MM.1S (cell line): ENCODE measurements at places on chromosomes 5 and 9.

DNA sequence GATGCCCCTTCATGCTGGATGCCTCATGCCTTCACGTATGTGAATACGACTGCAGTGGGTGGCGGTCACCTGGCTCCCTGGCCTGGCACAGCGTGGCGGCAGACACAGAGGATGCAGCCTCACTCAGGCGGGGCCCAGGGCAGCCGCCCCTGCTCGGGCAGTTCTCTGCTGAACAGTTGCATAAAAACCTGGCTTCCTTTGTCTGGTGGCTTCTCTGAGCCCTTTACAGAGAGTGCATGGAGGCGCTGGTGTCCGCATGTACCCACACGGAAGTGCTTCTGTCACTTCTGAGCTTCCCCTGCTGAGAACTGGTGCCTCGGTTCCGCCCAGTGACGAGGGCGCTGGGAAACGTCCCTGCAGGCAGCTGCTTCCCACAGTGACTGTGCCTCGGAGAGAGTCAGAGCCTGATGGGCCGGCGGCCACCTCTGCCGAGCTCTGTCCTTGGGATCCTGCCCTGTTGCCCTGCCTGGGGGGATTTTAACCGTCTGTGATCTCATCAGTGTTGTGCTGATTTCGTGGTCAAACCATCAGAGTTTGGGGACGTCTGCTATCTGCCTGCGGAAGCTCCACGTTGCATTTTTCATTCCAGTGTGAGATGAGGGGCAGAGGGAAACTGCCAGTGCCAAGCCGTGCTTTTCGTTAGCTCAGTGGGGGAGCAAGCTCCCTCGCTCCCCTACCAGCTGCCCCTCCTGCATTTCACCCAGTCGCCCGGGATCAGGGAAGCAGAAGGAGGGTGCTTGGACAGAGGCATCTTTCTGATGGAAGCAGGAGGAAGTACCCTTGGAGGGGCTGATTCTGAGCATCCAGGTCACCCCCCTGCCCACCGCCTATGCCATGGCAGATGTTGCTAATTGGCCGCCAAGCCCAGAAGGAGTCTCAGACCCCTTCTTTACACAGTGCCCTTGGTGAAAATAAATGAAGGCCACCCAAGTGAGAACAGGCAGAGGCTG is 153.0 kb upstream of the COL5A1 start:
- no peak for DNase-seq

DNA sequence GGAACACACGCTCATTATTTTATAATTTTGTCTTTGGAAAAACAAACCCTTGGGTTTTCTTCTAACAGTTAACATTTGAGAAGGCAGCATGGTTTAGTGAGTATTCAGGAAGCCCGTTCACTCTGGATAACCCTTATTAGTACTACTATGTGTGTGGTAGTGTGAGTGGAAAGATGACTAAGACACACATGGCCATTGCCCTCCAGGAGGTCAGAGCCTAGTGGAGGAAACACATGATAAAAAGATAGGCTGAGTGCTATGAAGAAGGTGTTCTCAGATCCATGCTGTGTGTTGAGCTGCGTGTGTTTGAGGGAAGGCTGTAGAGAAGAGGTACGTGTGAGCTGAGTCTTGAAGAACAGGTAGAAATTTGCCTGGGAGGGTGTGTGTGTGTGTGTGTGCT is 8.4 kb downstream of the C5orf47 start:
- no peak for DNase-seq

- DNase-seq: no peak
These were observed 152.7 kb upstream of the ADRA1B start for GRCh38 chr5:159763562-159763961.

DNA sequence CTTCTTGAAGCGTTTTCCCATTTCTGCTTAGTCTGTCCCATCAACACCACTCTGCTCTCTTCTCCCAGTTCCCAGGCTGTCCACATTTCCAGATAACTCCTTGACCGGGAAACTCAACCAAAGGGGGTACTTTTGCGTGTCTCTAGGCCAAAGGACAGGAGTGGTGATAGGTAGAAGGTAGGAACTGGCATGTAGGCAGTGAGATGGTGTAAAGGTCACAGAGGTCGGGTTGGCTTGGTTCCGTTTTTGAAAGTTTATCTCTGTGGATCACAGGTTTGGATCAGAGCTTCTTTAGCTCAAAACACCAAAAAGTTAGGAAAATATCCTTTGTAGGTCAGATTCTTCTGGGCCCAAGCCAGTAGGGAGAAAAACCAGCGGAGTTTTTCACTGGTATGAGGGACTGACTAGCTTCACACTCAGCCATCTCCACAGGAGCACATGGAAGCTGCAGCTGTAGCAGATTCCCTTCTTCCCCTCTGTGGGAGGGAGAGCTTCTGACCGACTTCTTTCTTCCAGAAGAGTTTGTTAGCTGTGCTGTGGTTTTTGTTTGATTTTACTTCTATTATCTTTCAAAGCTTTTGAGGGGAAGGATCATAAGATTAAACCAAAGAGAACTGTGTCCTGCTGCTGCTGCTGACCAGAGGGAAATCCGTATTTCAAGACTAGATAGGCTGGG is 98.4 kb upstream of the DMRT1 start:
- no peak for DNase-seq

DNA sequence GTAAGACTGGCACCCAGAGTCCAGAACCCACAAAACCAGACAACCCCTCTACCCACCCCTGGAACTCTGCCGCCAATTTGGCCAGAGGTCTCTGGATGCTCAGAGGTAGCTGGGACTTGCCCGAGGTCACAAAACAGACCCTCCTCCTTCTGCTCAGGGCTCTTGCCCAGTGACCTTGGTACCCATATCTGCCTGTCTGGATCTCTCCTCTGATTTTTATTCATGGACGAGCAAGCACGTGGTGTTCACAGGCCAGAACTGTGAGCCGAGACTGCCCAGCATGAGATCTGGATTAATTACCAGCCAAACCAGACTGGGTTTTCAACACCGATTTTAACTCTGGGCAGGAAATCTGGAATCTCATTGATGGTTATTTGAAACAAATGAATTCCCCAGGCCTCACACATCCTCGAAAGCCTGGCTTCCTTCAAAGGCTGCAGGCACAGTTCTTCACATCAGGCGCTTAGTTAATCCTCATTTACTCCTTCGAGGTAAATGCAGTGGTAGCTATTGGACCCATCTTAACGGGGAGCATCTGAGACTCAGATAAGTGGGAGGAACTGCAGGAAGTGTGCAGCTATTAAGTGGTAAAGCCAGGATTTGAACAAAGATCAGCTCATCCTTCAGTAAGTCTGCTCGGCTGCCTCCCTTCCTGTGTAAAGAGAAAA is 21.4 kb downstream of the COL27A1 start:
- DNase-seq: no peak

DNA sequence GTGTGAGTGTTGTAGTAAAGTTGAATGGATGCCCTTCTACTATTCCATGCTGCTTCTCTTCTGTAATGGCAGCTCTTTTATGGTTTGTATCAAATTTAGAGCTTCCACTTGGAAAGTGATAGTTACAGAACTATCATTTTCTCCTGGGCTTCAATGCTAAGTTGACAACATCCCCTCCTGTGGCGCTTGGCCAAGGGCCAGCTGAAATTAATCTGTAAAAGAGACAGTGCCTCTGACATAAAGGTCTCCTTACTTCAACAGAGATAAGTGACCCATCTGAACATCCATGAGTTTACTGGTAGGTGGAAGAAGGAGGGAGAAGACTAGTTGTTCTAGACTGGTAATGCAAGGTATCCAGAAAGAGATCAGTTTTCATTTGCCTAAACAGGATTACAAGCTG is 39.7 kb downstream of the CHSY3 start:
- no peak for DNase-seq

GRCh38 chr5:102600964-102601363 is 102.2 kb upstream of the SLCO6A1 start:
- DNase-seq: no peak

DNA sequence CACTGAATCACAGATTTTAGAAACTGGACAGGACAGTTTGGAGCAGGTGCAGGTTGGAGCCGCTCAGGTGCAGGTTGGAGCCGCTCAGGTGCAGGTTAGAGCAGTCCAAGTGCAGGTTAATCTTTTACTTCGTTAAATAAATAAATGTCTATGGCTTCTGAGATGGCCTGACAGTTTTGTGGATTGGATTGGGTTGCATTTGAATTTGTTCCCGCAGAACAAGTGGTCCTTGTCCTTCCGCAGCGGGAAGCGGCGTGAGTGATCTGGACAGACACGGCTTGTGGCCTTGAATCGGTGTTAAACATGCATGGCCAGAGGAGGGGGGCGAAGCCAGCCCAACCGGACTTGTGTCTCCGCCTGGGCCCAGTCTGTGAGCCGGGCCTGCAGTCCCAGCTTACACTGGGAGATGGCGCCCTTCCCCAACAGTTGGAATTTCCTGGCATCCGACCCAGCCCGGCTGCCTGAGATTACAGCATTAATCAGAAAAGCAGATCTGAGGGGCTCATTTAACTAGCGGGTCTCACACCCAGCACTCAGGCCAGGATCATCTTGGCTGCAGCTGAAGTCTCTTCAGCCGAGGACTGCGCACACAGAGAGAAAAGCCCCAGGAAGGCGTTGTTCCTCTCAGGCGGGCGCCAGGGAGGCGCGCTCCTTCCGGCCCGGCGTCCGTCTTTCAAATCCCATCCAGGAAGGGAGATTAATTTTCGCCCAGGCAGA is 1.5 kb upstream of the OLFM1 start:
- peak; percentile 13 for DNase-seq
